ENCODE measurements at places on chromosomes 5 and 9.

DNA sequence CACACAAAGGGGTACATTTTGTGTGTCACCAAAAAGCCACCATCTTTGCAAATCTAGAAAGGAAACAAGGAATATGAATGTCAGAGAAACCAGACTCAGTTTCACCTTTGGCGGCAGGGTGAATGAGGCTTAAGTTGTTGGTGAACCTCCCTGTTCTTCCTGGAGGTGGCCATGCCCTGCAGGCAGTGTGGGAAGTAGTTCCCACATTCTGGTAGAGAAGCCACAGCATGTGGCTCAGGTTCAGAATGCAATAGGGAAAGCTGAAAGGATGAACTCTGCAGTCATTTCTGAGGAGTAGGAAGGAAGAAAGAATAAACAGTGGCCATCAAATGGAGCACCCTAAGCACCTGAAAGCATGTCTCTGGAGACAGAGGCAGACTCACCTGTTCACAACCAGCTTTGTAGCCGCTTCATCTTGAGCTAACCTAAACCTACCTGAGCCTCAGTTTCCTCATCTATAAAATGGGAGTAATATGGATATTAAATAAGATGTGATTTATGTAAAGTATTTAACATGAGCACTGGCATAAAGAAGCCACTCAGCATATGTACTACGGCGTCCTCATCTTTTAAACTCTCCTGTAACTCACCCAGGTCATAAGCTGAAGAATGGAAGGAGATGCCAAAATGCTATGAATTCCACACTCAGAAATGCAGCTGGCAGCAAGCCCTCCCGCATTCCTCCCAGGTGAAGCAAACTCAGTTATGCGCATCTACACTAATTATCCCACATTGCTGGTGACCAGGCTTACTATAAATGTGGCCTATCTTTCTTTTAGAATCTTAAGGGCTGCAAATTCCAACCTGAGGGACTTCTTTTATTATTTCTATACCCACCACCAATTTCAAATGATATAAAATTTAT is 86.0 kb downstream of the ZNF608 start:
- DNase-seq: no peak

- no peak for DNase-seq
These were observed 36.2 kb upstream of the ROR2 start for GRCh38 chr9:91986248-91986647.

DNA sequence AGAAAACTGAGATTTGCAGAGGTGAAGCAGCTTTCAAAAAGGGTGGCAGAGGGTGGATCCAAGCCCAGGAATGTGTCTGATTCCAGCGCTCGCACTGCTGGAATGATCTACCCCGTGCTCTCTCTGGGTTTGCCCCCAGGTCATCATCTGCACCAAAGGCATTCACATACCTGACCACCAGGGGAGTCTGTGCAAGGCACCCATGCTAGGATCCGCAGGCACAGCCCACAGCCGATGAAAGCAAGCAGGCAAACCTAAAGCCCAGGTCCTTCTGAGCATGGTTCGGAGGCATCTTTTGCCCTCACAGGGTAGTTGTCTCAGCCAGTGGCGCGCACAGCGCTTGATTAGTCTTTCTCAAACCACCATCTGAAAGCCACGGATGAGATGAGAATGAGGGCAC is 56.6 kb downstream of the TEK start:
- no peak for DNase-seq

DNA sequence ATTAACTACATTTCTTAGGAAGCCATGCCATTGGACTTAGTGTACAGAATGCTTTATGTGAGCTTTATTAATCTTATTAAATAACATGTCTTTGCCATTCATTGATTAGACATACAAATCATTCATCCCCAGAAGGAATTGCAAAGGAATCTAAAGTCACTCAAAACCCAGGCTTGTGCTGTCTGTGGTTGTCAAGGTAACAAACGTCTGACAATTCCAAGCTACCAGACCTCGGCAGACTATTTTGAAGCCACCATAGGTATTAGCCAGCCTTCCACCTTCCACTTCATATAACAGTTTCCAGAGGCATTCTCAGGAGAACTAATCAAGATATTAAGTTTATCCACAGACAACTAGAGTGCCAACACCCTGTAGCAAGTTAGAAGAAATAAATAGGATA is 135.2 kb upstream of the TUSC1 start:
- DNase-seq: no peak

DNA sequence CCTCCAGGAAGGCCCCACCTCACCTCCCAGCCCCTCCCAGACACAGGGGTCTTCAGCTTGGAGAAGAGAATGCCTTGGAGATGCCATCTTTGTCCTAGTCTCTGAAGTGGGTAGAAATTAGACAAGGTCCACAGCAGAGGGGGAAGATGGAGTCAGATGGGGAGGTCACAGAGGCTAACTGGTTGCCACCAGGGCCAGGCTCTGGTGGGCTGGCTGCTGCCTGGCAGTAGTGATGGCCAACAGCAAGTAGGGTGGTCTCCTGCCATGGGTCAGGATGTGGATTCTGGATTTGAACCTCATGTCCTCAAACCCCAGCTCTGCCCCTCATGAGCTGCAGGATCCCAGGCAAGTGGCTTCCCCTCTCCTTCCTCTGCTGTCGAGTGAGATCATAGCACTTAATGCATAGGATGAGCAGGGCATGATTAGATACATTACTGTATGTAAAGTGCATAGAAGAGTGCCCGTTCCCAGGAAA is 38.7 kb upstream of the NEK6 start:
- peak; percentile 7 for DNase-seq

DNA sequence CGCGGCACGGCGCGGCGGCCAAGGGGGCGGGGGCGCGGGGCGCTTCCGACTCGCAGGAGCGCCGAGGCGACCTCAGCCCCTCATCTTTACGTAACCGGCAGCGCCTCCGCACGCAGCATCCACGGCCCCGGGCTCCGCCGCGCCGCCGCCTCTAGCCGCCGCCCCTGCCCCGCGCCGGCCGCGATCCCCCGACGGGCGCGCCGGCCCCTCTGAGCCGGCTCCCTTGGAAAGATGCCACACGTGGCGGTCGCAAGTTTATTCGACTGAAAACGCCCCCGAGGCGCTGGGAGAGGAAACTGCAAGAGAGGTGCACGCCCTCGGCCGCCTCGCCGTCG is 1.0 kb downstream of the KLF9 start:
- DNase-seq: no peak

- peak; percentile 53 for DNase-seq
These were observed 281.3 kb downstream of the ARHGAP26 start for GRCh38 chr5:143051244-143052058.

GRCh38 chr5:34043099-34043876 is at the start of gene C1QTNF3:
TSS of gene C1QTNF3 (minus strand) at chr5:34043213. CDS start at chr5:34043125, 88 bp downstream.
- peak; percentile 87 for DNase-seq

DNA sequence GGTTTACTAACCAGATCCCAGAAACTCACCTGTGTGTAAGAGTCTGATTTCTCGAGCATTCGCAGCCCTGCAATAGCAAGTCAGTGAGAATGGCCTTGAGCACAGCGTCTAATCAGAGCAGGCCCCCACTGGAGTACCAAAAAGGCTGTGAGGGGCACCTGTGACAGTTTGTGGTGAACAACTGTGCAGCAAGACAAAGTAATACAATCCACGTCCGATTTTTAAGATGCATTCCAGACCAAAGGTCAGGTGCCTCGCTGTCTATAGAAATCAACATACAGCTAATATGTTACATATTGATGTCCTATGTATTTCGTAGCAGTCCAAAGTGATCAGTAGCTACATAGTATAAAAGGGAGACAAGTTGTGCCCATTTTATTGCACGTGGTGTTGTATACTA is 55.7 kb upstream of the BOD1 start:
- no peak for DNase-seq

GRCh38 chr9:136352682-136353081 is 10.9 kb downstream of the DNLZ start:
- DNase-seq: no peak

GRCh38 chr9:89923961-89924504 is 319.2 kb downstream of the GADD45G start:
- DNase-seq: no peak

GRCh38 chr9:70020217-70020616 is 23.4 kb upstream of the MAMDC2 start:
- no peak for DNase-seq

DNA sequence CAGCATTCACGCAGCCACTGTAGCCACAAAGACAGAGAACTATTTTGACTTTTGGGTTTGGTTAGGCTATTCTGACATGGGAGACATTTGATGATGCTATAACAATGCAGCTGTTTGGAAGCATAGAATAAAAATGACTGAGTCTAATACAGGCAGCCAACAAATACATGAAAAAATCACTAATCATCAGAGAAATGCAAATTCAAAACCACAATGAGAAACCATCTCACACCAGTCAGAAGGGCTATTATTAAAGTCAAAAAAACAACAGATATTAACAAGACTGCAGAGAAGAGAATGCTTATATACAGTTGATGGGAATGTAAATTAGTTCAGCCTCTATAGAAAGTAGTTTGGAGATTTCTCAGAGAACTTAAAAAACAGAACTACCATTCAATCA is 107.1 kb upstream of the POC5 start:
- DNase-seq: no peak

- no peak for DNase-seq
These were observed 58.9 kb downstream of the GPR107 start for GRCh38 chr9:130112538-130113151.

Measured in femur (tissue), 1 donor.